ENCODE measurements at places on chromosomes 7 and 10.

GRCh38 chr7:108028111-108028510, 25.1 kb upstream of the LAMB1 start:
- no peak for DNase-seq

- DNase-seq: no peak
Measured at GRCh38 chr7:112018305-112019030, 187.7 kb downstream of the DOCK4 start.

DNA sequence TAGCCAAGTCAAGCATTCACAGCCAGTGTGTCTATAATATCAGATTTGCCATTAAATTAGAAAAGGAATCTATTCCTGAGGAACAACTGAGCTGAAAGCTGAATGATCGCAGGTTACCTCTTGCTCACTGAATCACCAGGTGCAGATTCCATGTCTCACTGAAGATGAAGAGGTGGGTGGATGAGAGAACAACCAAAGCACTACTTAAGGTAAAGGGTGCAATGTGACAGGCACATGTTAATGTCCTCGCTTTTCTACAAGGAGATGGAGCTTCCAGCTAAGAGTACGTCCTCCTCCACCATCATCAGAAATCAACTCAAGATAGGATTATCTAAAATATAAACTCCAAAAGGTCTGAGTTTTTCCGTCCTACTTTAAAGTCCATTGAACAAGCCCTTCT, 4.6 kb downstream of the SORCS1 start:
- no peak for DNase-seq

- DNase-seq: no peak
Measured at GRCh38 chr10:132229834-132230556, 43.2 kb downstream of the DPYSL4 start.

DNA sequence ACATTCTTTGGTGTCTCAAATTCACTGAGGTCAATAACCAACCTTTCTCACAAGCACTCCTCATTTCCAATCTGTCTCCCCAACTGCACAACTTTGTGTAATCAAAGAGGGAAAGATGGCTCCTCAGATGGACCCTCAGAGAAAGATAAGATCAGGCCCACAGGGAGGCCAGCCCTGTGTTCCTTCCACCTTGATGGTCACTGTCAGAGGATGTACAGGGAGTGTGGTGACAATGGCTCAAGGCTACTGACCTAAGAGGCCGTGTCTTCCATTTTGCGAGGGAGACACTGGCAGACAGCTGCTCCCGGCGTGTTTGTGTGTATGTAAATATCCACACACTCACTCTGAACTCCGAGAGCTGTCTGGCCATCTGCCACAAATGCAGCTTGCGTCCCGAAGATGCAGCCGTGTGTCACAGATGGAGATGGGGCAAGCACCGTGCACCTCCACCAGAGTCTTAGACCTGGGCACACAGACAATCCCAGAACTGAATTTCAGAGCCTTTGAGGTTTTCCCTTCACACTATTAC, 712.1 kb upstream of the NRP1 start:
- DNase-seq: no peak

- DNase-seq: peak; percentile 94
Measured at GRCh38 chr10:72784551-72785351, 92.8 kb downstream of the MCU start.

DNA sequence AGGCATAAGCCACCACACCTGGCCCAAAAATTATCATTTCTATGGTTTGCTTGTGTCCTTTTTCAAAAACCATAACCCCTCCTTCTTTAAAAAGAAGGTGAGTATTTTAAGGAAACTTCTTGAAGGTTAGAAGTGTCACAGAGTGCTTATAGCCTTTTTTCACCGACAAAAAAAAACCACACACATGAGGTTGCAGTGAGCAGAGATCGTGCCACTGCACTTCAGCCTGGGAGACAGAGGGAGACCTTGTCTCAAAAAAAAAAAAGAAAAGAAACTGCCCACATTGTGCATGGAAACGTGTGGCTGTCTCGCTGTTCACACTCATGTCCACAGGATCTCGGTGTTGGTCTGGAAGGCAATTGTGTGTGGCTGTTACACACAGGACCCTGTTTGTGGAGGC, 157.4 kb upstream of the PFKP start:
- DNase-seq: no peak

DNA sequence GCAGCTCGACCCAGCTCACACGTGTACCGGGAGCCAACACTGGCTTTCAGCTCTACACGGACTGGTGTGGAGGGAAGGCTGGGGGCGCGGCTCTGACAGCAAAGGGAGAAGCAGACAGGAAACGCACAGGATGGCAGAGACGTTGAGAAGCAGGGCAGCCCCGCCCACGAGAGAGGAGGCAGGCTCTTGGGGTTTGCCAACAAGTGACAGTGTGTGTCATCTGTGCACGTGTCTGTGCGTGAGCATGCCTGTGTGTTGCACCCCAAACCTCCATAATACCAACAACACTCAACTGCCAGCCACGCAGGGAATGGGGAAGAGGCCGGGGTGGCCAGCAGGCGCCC, 64.4 kb upstream of the PDGFA start:
- DNase-seq: no peak

DNA sequence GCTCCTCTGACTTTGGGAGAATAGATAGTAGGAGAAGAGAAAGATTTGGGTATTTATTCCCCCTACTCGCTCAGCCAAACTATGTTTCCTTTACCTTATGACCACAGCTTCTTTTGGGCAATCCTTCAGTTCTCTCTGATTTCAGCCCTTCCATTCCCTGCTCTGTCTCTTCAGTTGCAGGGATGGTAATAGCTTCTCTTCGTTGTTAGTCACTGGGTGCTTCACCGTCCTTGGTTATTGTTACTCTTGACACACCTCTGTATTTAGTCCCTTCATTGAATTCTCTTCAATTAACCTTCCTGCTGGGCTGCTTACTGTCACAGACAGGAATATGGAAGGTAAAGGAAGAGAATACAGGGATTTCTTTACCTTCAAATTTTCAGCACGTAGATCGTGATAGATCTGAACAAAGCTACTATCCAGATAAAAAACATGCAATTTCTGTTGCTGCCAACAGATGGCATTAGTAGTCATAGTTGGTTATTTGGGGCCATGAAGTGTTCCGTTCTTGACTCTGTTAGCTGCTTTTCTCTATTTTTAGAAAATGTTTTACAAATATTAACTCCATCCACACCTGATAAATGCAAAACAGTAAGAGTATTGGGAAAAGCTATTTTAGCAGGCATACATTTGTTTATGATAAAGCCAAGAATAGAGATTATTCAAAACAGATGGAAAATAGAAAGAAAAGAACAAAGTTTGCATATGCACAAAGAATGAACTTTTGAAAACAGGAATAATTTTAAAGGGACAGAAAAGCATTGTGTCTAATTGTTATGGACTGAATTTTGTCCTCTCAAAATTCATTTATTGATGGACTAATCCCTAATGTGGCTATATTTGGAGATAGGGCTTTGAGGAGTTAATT, 14.0 kb upstream of the PTTG1IP2 start:
- DNase-seq: peak; percentile 49

DNA sequence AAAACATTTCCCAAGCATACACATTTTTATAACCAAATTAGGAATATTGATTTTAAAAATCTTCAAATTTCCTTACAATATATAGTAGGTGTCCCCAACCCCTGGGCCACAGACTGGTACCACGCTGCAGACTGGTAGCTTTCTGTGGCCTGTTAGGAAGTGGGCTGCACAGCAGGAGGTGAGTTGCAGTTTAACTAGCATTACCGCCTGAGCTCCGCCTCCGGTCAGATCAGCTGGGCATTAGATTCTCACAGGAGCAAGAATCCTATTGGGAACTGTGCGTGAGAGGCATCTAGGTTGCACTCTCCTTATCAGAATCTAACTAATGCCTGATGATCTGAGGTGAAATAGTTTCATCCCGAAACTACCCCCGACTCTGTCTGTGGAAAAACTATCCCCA, 62.1 kb downstream of the ZWINT start:
- DNase-seq: no peak

- no peak for DNase-seq
Measured at GRCh38 chr10:80253266-80253962, 36.0 kb downstream of the MAT1A start.

- DNase-seq: no peak
Measured at GRCh38 chr10:70560511-70560941, 42.0 kb downstream of the PRF1 start.

- DNase-seq: no peak
Measured at GRCh38 chr7:75914169-75914654, 743 bp upstream of the POR start.

DNA sequence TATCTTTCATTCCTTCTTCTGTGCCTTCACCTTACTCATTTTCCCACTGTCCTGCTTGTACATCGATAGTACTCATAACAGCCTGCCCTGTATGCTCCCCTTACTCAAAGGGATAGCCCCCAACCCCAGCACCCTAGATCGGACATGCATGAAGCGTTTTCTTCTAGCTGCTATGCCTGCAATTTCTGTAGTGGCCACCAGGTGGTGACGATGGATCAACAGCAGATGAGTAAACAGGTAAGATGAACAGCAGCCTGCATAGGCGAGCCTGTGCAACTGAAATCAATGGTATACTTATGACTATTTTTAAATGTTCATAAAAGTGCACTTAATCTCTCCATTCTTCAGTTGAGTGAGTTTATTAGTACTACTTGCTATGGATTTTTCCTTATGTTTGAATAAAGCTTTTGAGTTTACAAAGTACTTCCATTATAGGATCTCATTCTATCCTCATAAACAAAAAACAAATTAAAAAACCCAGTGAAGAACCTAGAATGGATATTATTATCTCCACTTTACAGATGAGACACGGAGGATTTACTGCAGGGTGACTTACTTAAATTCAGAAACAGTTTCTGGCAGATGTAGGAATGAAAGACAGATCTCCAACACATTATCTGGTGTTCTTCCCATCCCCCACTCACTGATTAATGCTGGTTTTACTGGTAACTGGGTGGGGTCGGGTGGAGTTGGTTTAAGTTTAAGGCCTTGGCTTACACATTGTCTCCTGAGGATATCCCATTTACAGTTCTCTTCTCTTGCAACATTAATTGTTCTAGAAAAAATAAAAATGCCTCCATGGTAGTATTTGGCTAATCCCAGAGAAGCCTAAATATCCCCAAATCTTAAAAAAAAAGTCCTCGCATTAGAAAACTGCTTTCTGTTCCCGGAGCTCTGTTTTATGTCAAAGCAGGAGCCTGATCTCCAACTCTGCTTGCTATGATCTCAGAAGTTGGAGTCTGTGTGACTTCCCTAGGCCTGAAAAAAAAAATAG, 222.1 kb downstream of the GLI3 start:
- DNase-seq: peak; percentile 23

DNA sequence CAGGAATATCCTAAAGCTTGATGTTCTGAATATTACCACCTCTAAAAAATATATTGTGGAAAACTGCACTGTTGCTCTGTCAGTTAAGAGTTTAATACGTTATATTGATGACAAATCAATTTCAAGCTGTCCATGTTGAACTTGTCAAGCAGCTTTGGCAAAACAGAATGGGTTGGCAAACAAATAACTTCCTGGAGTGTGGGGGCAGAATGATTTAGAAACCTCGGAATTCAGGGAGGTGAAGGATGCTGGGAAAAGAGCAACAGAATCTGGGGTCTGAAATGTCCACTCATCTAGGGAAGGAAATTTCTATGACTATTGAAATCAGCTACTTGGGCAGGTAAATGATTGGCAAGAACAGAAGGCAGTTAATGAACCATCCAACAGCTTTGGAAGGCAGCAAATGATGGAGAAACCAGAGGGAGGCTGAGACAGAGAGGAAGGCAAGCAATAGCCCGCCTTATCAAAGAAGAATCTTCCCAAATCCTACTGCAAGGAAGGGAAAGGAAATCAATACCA, 95.1 kb upstream of the PALS2 start:
- DNase-seq: no peak

DNA sequence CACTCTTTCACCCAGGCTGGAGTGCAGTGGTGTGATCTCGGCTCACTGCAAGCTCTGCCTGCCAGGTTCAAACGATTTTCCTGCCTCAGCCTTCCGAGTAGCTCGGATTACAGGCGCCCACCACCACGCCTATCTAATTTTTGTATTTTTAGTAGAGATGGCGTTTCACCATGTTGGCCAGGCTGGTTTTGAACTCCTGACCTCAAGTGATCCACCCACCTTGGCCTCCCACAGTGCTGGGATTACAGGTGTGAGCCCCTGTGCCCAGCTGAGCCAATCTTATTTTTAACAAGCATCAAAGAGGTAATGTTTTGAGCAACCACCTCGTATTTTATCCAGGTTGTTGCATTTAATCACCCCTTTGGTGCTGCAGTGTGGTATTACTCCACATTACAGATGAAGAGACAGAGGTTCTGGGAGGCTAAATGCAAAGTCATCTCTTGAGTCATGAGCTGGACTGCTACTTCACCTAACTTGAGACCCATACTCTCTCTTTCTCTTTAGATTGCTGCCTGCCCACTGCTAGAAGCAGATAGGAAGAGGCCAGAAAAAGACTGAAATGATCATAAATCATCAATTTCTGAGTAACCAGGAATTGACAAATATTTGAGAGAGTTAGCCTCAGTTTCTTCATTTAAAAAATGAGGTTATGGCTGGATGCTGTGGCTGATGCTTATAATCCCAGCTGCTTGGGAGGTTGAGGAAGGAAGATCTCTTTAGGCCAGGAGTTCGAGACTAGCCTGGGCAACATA, 116.2 kb downstream of the CAMK1D start:
- DNase-seq: no peak

GRCh38 chr7:30596721-30597120, 2.0 kb downstream of the GARS1 start:
- no peak for DNase-seq

Data from fibroblast of skin of scalp (primary cell).